Left cardiac atrium (tissue), 4 donors: ENCODE measurements at places on chromosomes 1 and 21.
A peak's percentile ranks its signal among the peaks of the same experiment; 100 is the strongest.

GRCh38 chr1:69148731-69149130 lies 419.0 kb upstream of the LRRC7 start:
- DNase-seq, result no peak

DNA sequence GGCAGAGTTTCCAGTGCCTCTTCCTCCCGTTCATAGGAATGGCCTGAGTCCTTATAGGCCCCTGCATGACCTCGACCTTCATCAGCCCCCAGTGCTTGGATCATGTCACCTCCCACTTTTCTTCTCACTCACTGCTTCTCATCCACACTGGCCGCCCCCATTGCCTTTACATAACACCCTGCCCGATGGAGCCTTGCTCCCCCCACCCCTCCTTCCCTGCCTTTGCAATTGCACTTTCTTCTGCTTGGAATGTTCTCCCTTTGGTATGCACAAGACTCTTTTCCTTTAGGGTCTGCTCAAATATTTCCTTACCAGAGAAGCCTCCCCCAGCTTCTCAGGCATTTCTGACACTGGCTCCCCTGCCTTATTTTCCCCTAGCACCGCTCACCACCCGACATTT lies 125.2 kb upstream of the KCNJ6 start:
- no peak for DNase-seq

GRCh38 chr1:115327270-115327669 lies 10.8 kb downstream of the NGF start:
- DNase-seq, result no peak

GRCh38 chr1:188670837-188671236 lies 1806.8 kb downstream of the BRINP3 start:
- no peak for DNase-seq

DNA sequence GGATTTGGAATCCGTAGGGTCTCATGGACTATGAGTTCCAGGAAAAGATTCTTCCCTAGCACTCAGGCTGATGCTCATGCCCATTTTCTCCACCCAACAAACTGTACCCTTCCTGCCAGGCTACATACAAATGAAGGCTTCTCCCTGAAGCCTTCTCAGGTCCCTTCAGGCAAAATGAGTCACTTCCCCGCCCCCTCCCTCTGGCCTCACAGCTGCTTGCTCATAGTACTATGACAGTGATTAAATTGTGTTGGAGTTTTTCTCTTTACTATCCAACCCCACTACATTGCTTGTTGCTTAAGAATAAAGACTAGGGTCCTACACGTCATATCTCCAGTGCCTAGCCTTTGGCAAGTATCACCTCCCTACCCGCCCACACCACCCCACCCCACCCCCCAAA lies 207.6 kb upstream of the NFIA start:
- no peak for DNase-seq

DNA sequence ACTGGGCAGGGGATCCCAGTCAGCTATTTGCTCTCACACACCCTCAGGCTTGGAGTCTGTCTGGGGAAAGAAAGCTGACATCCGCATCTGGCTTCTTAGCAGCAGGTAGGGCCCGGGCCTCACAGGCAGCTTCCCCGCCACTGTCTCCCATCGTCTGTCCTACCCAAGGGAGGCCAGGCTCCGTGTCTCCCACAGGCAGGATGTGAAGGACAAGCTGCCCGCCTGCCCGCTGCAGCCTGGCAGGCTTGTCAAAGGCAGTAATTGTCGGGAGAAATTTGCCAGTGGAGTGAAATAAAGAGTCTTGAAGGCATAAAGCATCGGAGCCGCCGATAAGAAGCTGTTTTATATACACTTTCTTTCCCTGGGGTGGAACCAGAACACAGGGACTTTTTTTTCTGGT lies 44.0 kb upstream of the DISP3 start:
- DNase-seq, result no peak

DNA sequence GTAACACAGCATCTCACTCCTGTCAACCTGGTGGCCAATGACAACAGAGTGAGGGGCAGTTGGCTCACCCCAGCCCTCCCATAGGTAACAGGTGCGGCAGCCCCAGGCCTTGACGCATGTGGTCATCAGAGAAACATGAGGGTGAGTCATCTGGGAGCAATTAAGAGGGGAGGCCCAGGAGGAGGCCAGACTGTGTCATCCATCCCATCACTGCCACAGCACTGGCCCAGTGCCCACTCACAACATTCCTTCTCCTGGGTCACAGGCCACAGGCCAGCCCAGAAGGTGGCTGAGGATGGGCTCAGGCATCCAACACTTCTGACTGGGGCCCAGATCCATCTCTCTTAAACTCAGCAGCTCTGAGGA lies 17.1 kb downstream of the TEX35 start:
- DNase-seq, result peak; percentile 50

GRCh38 chr1:74731399-74732052 lies 1.3 kb downstream of the CRYZ start:
- no peak for DNase-seq

DNA sequence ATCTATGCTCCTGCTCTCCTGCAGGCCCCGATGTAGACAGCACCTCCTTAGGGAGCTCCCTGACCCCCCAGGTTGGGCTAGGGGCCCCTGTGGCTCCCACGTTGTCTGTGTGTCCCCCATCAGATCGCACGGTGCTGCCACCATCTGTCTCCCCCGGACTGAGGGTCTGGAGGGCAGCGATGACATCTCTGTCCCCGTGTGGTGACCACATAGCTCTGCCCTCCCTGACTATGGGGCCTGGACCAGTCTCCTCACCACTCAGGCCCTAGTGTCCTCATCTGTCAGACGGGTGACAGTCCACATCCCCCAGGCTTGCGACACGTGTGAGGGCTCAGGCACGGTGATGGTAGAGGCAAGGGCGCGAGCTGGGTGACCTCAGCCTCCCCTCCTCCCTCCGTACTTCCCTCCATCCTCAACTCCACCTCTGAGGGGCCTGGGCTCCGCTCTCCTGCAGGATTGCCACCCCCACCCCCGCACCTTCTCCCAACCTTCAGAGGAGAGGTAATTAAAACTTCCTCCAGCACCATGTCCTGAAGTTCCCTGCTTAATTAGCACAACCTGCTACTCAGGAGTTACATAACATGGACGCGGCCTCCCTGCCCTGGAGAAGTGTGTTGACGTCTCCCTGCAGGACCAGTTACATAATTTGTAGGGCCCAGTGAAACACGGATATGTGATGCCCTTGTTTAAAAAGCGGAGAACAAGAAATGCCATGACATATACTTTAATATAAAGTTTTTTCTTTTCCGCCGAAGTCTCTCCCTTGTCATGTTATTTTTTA lies 288.2 kb downstream of the PTPRU start:
- DNase-seq, result no peak

GRCh38 chr1:247328311-247328710 lies 3.4 kb downstream of the ZNF496 start:
- no peak for DNase-seq

GRCh38 chr1:56434740-56435139 lies 144.6 kb downstream of the PLPP3 start:
- no peak for DNase-seq

GRCh38 chr1:20663365-20663764 lies 2.2 kb upstream of the DDOST start:
- no peak for DNase-seq

DNA sequence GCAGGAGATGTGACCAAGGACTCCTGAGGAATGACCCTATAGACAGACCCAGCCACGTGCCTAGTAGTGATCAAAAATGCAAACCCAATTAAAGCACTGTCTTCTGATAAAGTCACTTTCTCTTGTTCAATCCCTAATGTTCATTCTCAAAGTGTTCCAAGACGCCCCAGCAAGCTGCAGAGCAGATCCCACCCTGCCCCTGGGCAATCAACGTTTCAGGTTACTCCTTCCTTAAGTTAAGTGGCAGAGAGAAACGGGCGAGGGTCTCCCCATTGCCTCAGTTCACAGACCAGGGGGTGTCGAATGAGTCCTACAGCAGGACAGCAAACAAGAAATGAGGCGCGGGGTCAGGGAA lies 699 bp upstream of the RGS2 start:
- no peak for DNase-seq

DNA sequence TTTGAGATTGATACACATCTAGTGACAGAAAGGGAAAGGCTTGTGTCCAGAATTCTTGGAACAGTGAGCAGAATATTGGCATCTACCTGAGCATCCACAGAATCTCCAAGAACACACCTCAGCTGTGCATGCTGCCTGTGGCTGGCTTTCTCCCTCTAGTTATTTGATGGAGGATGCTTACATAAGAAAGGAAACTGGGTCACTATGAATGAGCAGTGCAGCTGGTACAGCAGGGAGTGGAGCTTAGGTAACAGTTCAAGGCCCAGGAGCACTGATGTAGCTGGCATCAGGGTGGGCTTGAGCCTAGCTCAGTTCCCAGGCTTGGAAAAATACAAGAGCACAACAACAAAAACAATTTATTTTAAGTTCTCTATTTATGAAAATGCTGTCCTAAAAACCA lies 26.3 kb downstream of the RGS8 start:
- DNase-seq, result no peak

- no peak for DNase-seq
Measured at GRCh38 chr1:43766086-43766784, 58.9 kb downstream of the ST3GAL3 start.
